ENCODE measurements at places on chromosomes 11 and 22. TPM values are rescaled to one million over a fixed set of nuclear protein-coding genes. Genes with fewer than 3 reads are reported as not detected.
A peak's percentile ranks its signal among the peaks of the same experiment; 100 is the strongest.

DNA sequence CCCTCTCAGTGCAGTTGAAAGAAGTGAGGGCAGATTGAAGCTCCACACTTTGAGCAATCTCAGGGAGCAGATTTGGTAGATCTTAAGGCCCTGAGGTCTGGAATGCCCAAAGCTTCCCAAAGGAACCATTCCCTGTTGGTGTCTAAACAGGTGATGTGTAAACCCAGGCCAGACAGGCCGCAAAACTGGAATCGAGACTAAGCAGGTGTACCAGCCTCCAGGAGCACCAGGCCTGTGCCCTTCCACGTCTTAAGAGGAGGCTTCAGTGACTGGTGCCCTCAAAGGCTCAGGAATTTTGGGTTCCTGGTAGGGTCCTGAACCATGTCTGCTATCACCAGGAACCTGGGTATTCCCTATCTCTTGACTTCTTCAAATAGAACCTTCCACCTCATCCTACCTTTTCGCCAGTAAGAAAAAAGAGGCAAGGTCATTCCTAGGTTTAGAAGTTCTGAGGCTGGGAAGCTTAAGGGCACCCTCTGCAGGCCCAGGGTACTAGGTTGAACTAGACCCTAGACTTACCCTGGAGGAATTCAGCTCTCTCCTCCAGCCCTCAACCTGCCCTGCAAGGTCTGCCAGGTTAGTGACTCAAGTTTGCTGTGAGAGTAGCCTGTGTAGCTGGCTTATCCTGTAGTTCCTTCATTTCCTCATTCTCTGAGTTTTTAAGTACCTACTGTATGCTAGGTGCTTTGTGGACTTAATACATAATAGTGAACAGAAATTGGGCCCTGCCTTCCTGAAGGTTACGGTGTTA is 100.0 kb upstream of the NNMT start:
- DNase-seq: no peak

DNA sequence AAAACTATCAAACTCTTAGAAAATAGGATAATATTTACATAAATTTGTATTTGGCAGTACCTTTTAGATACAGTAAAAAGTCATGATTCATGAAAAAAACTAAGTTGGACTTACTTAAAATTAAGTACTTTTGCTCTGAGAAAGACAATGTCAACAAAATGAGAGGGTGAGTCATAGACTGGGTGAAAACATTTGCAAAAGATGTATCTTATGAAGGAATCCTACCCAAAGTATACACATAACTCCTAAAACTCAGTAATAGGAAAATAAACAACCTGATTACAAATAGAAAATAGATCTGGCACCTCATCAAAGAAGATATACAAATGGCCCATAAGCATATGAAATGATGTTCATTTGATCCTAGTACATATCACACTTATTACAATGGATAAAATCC is 1154.6 kb downstream of the JRKL start:
- no peak for DNase-seq

DNA sequence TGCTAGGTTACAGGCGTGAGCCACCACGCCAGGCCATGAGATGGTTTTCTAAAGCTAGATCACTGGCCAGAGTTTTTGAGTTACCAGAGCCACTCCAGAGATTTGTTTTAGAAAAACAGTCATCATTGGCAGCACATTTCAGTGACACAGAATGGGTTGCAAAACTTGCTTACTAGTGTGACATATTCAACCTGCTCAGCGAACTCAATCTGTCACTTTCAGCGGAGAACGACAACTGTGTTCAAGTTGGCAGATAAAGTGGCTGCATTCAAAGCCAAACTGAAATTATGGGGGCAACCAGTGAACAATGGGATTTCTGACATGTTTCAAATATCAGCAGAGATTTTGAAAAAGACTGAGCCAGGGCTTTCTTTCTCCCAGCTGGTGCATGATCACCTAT is 456.3 kb upstream of the ISX start:
- DNase-seq: no peak

GRCh38 chr11:65432686-65433582 is 10.3 kb downstream of the NEAT1 start:
- DNase-seq: no peak

DNA sequence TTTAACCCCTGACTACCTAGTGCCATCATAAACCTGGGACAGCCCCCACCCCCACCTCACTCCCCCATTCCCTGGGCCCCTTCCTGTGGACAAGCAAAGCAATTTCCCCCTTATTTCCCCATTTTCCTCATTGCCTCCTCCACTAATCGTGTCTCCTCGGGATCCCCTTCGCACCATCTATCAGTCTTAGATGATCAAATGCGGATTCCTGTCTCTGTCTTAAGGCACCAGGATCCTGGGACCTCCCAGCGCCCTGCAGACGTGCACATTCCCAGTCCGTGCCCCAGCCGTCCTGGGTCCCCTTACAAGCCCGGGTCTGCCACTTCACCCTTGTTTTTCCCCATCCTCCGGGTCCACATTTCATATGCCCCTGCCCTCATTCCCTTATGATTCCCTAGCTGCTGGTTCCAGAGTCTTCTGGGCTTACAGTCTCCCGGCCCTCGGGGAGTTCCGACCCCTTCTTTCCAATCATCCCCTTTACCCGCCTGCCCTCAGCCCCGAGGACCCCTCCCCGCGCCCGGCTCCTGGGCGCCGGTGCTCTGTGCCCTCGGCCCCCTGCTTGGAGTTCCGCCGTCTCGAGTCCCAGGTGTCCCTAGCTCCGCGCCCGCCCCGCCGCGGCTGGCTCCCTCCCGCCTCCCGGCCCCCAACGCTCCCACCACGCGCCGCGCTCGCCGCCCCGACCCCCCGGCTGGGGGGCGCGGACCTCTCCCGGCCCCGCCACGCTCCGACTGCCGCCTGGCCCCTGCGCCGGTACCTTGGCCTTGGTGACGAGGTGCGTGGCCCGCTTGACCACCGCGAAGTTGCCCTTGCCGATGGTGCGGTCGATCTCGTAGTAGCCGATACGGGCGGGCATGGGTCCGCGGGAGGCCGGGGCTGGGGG is 599 bp downstream of the SIK3 start:
- DNase-seq: no peak

- no peak for DNase-seq
These were observed 31.7 kb downstream of the POU2F3 start for GRCh38 chr11:120271672-120272071.

GRCh38 chr22:27032091-27032761 is 374.8 kb downstream of the MIAT start:
- DNase-seq: peak; percentile 81

GRCh38 chr11:108871152-108871551 is 206.3 kb downstream of the DDX10 start:
- DNase-seq: peak; percentile 39

DNA sequence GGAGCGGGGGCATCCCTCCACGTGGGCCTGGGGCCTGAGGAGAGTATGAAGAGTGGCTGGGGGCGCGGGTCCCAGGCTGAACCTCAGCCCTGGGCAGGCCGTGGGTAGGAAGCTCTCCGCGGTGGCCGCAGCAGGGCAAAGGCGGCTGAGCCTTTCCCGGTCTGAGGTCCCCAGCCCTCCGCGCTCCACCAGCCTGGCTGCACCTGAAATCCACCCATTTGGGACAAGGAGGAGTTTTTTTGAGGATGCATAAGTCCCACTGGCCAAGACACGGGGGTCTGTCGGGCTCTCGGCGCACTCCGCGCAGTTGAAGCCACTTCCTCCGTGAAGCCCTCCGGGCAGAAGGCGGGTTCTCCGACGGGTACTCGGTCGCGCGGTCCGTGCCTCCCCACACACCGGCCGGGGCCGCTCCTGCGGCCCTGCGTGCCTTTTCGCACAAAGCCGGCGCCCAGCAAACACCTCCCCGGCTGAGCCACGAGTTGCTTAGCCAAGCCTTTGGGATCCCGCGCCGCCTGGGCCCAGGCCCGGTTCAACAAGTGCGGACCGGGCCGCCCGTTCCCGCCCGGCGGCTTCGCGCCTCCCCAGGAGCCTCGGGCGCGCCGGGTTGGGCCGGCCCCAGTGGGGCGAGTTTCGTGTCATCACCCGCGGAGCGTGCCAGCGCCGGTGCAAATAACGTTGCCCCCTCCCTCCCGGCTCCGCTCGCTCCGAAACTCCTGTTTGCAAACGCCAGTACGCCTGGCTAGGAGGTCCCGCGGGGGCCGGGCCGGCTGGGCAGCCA is 666 bp upstream of the OVOL1 start:
- peak; percentile 82 for DNase-seq

DNA sequence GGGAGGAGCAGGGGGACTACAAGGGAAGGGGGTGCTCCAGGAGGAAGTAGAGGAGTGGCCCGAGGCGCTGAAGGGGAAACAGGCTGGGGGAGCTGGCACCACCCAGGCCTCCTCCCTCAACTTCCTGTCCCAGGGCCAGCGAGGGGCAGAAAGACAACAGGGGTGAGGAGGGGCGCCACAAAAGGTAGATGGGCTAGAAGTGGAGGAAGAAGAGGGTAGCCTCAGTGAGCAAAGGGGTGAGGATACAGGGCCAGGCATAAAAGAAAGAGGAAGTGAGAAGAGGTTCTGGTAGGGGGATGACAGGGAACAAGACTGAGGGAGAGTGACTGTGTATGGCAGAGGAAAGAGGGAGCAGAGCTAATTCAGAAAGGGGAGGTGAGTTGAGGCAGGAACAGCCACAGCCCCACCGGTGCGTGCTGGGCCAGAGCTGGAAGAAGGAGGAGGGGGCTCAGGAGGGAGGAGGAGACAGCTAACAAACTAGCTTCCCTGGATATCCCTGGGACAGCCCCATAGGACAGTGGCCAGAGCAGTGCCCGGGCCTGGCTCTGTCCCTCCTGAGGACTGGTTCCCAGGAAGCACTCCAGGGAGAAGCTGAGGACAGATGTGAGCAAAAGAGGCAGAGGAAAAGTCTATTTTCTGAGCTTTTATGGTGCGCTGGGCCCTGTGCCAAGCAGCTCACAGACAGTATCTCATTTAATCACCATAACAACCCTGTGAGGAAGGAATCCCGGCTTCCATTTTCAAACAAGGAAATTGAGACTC is 8.5 kb downstream of the DCHS1 start:
- no peak for DNase-seq

DNA sequence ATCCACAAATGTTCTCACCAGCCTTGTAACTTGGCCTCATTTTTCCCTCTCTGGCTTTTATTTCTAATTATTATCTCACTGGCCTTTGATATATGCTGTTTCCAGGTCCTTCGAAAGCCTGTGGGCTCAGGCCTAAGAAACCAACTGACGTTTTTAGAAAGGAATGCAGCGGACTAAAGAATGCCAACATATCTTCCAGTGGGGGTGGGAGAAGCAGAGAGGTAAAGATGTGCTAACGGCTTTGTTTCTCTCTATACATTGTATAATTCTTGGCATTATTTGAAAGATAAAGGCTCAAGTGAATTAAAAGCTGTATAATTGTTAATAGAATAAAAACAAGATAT is 28.2 kb downstream of the OR6Q1 start:
- no peak for DNase-seq

DNA sequence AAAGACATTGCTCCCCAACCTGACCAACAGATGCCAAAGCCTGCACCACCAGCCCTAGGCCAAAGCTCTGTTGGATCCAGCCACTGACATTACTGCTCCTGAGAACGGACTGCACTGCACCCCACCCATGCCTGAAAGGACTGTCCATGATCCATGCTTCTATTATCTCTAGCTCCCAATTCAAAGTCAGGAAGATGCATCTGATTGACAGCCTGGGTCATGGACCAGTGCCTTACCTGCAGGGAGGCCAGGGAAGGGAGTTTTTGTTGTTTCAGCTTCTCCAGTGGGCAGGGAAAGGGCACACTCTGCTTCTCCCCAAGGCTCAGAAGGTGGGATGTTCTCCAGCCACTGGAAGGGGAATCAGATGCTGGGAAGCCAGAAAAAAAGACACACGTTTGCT is 4.8 kb upstream of the PRDM11 start:
- DNase-seq: no peak

DNA sequence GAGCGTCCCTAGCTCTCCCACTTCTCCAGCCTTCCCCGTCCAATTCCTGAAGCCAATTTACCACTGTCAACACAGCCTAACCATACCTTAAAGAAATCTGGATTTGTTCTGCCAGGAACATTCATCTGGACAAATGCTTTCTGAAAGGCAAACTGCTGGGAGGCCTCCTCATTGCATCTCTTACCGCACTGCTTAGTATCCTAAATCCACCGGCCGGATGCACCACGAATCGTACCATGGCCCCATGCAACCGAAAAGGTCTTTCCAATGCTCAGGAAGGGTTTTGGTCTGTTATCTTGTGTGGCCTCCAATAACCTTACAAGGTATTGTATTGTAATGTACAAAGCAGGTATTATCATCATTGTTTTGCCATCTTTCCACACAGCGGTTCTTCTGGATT is 57.6 kb downstream of the MYH9 start:
- DNase-seq: no peak

DNA sequence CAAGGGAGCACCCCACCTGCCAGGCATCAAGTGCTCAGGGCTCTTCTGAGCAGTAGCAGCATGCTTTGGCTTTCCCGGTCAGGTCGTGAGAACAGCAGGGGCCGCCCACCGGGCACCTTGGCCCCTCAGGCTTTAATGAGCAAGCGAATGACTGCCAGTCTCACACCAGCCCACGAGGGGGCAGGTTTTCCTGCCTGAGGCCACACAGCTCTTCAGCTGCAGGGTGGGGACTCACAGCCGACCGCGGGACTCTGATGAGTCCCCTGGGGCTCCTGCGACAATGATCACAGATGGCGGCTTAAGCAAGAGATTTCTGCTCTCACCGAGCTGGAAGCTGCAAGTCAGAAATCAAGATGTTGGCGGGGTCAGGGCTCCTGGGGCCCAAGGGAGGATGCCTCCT is 14.3 kb upstream of the FGF19 start:
- peak; percentile 77 for DNase-seq

DNA sequence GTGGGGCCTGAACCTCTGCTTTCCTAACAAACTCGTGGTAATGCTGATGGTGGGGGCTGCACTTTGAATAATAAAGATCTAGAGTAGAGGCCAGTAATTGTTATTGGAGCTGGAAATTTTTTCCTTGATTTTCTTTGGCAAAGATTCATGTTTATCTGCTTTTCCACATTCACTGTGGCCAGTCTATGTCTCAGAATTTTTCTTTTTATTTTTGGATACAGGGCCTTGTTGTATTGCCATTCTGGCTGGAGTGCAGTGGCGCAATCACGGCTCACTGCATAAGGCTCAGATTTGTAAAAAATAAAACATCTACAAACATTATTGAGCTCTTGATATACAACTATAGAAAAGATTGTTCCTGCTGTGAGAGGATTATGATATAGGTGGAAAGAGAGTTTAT is 1.6 kb downstream of the TMEM135 start:
- no peak for DNase-seq

DNA sequence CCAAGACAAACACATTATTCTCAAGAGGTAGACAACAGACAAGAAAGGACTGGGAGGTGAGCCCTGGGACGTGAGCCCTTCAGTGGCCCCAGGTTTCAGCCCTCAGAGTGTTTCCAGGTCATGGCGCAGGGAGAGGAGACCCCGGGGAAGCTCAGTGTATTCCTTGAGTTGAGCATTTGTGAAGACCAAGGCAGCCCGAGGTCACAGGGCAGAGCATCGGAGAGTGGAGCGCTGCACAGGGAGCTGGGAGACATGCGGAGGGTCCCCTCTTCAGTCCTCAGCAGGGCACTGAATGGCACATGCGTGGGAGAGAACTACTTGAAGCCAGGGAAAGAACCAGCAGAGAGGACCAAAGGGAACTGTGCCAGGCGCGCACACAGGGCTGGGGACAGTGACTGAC is 11.7 kb downstream of the KRTAP5-6 start:
- DNase-seq: no peak

- no peak for DNase-seq
These were observed 21.4 kb downstream of the TPBGL start for GRCh38 chr11:75261902-75262361.

- DNase-seq: no peak
These were observed 3.5 kb upstream of the BACE1-AS start for GRCh38 chr11:117287668-117288067.

SLC22A25 gene
- total RNA-seq: not detected

SYT8 gene
- total RNA-seq: not detected

MRGPRX4 gene
- not detected for total RNA-seq

PRSS23 gene
- 5.0 TPM for total RNA-seq

All from H1 (cell line).